Natural killer cell treated with Interleukin-12 subunit alpha and Interleukin-12 subunit beta and Interleukin-15 and Interleukin-18, amount 100 ng/mL, for 72 hours (primary cell): ENCODE measurements at places on chromosomes 12 and 14. TPM values are rescaled to one million over a fixed set of nuclear protein-coding genes. Genes with fewer than 3 reads are reported as not detected.

DNA sequence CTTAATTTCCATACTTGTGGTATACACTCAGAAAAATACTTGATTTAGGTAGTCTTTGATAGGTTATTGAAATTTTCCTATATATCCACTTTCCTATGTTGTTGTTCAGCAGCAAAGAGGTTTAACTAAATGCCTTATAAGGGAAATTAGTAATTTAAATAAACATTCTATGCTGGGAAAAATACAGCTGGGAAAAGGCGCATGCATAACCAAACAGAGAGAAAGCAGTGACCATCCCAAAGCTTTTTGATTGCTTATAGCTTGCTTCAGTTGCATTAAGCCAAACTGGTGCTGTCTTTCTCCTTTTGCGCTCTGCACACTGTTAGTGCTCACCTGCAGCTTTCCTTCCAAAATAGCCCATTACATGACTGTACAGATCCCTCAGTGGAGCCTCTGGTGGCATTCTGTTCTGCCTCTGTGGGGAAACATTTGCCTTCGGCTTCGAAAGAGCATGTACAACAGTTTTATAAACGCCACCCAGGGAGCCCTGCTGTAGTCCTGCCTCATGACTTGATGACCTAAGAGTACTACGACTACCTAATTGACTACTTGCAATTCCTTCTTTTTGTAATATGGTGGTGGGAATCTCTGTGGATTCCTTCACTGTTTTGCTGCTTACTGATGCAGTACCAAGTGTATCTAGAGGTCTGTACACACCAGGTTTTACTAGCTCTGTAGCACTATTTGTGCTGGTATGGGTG, 120.8 kb downstream of the RALGAPA1 start:
- DNase-seq: no peak

- no peak for DNase-seq
These were observed 69.5 kb upstream of the FERMT2 start for GRCh38 chr14:53020193-53020932.

DNA sequence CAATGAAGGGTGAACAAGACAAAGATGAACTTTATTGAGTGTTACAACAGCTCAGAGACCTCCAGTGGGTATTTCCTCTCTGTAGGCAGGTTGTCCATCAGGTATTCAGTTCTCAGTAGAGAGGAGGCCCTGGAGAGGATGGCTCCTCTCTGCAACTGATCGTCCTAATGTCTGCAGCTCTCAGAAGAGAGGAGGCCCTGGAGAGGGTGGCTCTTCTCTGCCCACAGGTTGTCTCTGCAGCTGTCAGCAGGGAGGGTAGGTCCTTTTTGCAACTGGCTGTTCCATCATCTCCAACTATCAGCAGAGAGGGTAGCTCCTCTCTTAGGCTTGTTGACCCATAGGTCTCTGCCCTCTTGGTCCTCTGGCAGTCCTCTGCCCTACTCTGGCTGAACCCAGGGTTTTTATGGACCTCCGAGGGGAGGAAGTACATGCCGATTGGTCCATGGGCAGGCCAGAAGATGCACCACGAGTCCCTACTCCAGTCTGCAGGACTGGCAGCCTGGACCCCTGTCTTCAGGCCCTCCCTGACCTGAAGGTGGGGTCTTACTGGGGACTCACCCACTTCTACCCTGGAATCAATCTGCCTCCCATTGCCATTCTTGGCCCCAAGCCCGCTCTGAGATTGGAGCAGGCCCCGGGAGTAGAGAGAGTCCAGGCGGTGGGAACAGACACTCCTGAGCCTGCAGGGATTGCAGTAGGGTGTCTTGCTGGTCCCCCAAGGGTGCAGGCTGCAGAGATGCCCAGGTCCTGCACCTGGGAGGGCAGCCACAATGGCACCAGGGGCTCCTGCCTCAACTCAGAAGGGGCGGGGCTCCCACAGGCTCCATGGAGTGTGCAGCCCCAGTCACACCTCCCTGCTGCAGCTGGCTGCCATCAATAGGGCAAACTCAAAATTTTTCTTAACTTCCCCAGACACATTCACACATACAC, 2.3 kb downstream of the TMEM116 start:
- no peak for DNase-seq

NPFF gene
- not detected for total RNA-seq

SLC35F4 gene
- total RNA-seq: not detected
